ENCODE measurements at places on chromosomes 3 and 15. TPM values are rescaled to one million over a fixed set of nuclear protein-coding genes. Genes with fewer than 3 reads are reported as not detected.

DNA sequence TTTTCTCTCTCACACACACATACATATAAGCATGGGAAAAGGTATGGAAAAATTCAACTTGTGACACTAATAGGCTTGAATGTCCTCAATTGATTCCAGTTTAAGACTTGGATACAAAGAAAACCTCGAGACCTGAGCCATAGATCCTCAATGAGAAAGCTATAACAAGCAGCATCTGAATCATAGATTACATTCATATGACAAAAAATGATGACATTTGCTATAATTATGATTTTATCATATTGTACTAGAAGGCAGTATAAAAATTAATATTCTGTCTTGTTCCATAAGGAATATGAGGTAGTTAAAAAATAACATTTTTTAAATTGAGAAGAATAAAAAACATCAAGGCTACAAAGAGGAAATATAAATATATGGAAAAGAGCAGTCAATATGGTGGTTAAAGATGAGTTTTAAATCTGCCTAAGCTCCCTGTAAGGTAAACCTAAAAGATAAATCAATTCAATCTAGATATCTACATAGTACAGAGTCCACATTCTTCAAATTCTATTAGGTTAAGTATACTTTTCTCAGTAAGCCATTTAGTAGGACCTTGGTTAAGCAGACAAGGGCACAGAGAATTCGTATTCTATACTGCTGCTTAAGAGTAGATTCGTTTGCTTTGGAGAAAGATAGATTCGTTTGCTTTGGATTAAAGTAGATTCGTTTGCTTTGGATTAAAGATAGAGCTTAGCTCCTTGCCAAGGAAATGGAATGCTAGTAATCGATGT, 175.7 kb downstream of the STAG1 start:
- H3K36me3 ChIP-seq = peaks cover 8% of the 10 kb centered on the region
- no peak for DNase-seq
- H3K27me3 ChIP-seq = no peaks in the 10 kb centered on the region
- no peaks in the 10 kb centered on the region for H3K4me1 ChIP-seq

DNA sequence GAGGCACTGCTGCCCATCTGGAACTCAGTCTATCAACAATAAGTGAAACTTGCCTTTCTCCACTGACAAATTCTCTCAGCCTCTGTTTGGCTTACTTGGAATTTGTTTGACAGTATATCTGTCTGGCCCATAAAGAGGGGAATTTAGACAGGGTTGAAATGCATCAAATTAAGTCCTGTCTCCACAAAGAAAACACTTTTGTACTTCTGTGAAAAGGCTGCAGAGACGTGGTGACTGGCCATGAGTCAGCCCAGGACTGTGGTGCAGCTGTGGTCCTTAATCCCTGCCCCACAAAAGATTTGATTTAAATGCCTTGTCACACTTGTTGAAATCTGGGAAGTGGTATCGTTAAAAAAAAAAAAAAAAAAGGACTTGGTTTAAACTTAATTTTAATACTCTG, 47.5 kb downstream of the RYR3 start:
- no peaks in the 10 kb centered on the region for H3K27me3 ChIP-seq
- no peak overlapping the region for H3K4me3 ChIP-seq
- no peak overlapping the region for H3K27ac ChIP-seq
- H3K4me1 ChIP-seq = peaks cover 6% of the 10 kb centered on the region
- H3K36me3 ChIP-seq = no peaks in the 10 kb centered on the region

Gene DISP2
- 0.08 TPM for polyA plus RNA-seq

- H3K4me1 ChIP-seq = no peaks in the 10 kb centered on the region
- no peaks in the 10 kb centered on the region for H3K27me3 ChIP-seq
- DNase-seq = no peak
- H3K27ac ChIP-seq = no peak overlapping the region
- H3K36me3 ChIP-seq = no peaks in the 10 kb centered on the region
- no peak overlapping the region for H3K4me3 ChIP-seq
These were observed 442.9 kb downstream of the MCTP2 start for GRCh38 chr15:94674296-94674695.

Gene DUOX1
- polyA plus RNA-seq = not detected

DNA sequence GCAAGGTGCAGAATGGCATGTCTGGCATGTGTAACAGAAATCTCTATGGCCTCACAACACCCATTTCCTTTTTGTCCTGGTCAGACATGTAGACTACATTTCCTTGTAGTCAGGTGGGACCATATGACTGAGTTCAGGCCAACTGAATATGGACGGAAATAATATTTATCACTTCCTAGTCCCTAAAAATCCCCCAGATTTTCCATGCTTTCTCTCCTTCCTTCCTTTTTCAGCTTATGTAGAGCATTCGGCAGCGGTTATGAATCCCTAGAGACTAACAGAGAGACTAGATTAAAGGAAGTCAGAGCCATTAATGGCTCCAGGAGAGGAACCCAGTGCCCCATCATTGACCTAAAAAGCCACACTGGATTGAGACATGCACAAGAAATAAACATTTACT, 35.8 kb downstream of the SLC9A9 start:
- H3K4me1 ChIP-seq = no peaks in the 10 kb centered on the region
- H3K27me3 ChIP-seq = peaks cover 5% of the 10 kb centered on the region
- no peak for DNase-seq
- no peak overlapping the region for H3K27ac ChIP-seq
- no peaks in the 10 kb centered on the region for H3K36me3 ChIP-seq

Gene STXBP5L
- polyA plus RNA-seq = 0.03 TPM

GRCh38 chr15:35066094-35066493, 19.0 kb downstream of the NANOGP8 start:
- H3K4me1 ChIP-seq = no peaks in the 10 kb centered on the region
- no peaks in the 10 kb centered on the region for H3K36me3 ChIP-seq
- no peak overlapping the region for H3K4me3 ChIP-seq
- no peak for DNase-seq

DNA sequence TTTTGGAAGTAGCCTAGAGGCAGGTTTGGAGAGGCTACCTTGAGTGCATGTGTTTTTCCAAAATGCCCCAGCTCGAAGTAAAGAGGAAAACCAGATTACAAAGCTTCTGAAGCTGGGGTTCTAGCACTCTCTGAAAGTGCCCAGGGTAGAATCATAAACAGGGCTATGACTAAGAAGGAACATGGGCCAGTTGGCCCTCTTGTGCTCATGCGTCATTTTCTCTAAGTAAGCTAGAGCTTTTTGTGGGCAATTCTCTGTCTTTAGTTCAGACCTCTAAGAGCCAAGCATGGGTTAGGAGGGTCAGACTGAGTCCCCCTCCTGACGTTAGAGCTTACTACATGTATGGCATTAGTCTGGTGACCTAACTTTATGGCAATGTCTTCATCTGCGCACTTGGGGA, 129.5 kb upstream of the UMPS start:
- no peak for DNase-seq
- H3K36me3 ChIP-seq = no peaks in the 10 kb centered on the region
- H3K4me1 ChIP-seq = peaks cover 4% of the 10 kb centered on the region

Gene MED12L
- polyA plus RNA-seq = 0.06 TPM

Gene CCR5
- polyA plus RNA-seq = not detected

DNA sequence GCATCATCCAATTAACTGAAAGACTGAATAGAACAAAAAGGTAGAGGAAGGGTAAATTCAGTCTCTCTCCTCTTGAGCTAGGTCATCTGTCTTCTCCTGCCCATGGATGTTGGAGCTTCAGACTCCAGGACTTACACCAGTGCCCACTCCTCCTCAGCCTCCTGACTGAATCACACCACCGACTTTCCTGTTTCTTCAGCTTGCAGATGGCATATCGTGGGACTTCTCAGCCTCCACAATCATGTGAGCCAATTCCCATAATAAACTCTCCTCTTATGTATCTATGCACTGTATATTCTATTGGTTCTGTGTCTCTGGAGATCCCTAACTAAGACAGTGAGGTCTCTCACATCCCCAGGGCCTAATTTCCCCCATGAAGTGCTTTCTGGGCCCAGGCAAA, 140.4 kb downstream of the CD47 start:
- no peak overlapping the region for H3K27ac ChIP-seq
- H3K36me3 ChIP-seq = no peaks in the 10 kb centered on the region
- DNase-seq = no peak
- H3K27me3 ChIP-seq = no peaks in the 10 kb centered on the region
- H3K4me3 ChIP-seq = no peak overlapping the region

All from SK-N-SH (cell line).